GM12864 (cell line): ENCODE measurements at places on chromosomes 16 and 17.

DNA sequence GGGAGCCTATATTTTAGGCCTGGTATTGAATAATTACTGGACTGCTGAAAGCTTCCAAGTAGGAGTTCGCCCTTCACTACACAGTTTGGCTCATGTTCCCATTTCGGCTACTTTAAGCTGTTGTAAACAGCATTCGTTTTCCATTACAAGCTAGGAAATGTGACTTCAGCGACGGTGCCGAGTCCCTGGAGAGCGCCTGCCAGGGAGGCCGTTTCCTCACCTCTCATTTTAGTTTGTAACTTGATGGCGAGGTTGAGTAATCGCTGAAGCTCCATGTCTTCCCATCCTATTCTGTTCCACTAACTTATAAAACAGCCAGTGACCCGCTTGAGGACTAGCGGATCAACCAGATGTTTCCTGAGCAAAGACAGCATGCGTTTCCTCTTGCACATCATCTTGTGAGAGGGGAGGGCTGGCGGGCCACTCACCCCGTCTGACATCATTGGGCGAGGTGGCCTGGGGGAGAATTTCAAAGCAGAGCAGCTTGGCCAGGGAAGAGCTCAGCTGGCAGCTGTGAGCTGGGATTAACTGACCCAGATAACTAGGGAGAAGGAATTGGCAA is 32.9 kb downstream of the PCTP start:
- DNase-seq = no peak

- no peak for DNase-seq
These were observed 97.1 kb downstream of the PITPNC1 start for GRCh38 chr17:67474081-67474661.

- peak; percentile 33 for DNase-seq
These were observed 18.6 kb upstream of the PITPNM3 start for GRCh38 chr17:6574687-6575595.

DNA sequence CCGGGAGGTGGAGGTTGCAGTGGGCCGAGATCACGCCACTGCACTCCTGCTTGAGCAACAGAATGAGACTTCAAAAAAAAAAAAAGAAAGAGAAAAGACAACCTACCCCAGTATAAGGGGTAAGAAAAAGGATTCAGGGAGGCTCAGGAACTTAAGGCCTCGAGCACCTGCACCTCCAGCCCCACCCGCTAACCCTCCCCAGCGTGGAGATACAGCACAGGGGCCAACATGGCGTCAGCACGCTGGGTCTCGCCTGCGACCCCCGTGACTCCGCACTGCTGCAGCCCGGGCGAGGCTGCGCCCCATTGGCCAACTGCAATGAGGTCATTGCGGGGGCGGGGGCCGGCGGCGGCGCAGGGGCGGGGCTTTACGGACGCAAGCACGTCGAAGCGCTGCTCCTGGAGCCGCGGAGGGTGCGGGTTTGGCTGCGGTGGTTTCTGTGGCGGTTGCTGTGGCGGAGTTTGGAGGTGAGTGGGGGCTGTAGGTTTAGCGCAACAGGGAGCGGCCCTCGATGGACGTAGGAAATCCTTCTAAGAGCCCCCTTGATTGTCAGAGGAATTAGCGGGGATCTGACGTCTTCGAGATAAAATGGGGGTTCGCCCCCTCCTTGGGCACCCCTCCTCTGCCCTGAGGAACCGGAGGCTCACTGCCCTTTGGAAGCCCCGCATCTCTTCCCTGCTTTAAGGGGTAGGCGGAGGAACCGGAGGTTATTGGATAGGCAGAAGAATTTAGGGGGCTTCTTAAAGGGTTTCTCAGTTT is at the start of gene ATP6V0A1:
Gene ATP6V0A1 (plus strand): TSS at position 382 of the 759 bp plus-strand sequence. CDS start 2,017 bp downstream, outside the sequence.
- peak; percentile 69 for DNase-seq

DNA sequence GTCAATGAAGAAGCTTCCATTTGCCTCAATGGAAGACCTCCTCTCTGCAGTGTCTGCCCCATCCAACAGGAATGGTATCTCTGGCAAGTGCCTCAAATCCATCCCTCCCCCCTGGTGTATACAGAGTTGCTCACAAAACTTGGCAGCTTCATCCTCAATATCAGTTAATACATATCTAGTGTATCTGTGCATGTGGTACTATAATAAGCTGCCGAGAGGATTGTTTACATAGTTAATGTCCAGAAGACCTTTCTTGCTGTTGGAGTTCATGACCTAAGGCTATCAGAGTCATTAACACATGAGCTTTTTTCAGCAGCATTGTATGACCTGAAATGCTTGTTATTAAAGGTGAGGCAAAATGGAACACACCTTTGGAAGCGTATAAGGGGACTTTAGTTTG is 14.0 kb upstream of the RASL10B start:
- DNase-seq = no peak

- DNase-seq = no peak
These were observed 608 bp upstream of the COX10 start for GRCh38 chr17:14068542-14069250.

GRCh38 chr16:48559462-48560211 is 50.3 kb downstream of the N4BP1 start:
- no peak for DNase-seq

GRCh38 chr17:71527311-71527710 is 593.5 kb upstream of the SOX9 start:
- DNase-seq = no peak

DNA sequence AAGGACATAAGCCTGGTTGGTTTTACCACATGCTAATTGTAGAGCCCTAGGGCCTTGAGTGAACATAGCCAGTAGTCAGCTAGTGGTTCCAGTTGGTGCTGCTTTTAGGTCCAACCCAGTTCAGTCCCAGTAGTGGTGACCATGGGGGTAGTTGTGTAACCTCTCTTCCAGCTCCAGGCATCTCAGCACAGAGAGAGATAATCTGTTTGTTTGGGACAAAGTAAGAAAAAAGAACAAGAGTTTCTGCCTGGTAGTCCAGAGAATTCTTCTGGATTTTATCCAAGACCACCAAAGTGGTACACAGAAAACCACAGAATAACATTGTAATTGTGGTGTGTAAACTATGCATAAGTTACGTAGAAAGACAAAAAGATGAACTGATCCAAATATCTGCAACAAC is 5.2 kb upstream of the CCL13 start:
- no peak for DNase-seq

DNA sequence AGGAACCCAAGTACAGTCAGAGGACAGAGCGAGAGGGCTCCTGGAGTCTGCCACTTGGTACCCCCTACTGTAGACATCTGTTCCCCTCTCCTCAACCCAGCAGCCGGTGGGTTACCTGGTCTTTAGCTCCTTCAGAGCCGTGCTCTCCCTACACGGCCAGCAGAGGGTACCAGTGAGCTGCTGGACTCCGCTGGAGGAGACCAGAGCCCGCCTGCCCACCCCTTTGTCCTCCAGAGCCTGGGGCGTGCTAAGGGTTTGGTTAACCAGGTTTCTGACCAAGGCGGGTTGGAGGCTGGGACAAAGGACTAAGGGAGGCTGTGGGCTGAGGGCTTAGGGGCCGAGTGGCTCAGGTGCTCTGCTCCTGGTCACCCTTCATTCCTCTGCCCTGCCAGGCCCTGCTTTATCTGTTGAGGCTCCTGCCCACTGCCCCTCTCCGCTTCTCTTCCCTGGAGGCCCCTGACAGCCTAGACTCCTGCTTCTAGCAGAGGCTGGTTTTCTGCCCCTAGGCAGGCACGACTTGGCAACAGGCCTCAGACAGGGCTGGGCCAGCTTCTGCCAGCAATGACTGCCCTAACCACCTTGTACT is 2.7 kb upstream of the HSD11B2 start:
- DNase-seq = no peak

- no peak for DNase-seq
These were observed 81.6 kb upstream of the RNU2-1 start for GRCh38 chr17:43315369-43315768.

DNA sequence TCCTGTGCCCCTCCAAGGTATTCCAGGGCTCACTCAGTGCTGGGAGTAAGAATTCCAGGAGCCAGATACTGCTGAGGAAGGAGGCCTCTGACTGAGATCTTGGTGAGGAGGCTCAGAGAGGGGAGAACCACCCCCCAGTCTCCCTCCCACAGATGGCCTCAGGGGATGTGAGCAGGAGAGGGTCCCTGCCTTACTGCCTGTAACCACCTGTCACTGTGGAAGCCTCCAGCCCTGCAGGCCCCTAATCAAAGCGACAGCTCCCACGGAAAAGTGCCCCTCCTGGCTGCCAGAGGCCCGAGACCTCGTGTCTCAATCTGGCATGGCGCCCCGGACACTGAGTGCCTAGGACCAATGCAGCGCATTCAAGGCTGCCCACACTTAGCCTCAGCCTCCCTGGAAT is 7.7 kb upstream of the C17orf113 start:
- DNase-seq = no peak

DNA sequence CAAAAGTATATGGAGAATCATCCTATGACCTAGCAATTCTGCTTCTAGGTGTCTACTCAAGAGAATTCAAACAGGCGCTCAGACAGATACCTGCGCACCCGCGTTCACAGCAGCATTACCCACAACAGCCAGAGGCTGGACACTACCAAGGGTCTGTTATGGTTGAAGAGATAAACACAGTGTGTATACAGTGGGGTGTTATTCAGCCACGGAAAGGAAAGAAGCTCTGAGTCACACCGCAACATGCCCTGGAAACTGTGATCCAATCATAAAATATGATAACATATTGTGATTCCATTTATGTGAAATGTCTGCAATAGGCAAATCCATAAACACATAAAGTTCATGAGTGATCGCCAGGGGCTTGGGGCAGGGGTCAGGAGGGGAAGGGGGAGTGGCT is 18.0 kb upstream of the JPH3 start:
- no peak for DNase-seq

GRCh38 chr16:47774661-47775060 is 313.5 kb downstream of the PHKB start:
- DNase-seq = no peak

DNA sequence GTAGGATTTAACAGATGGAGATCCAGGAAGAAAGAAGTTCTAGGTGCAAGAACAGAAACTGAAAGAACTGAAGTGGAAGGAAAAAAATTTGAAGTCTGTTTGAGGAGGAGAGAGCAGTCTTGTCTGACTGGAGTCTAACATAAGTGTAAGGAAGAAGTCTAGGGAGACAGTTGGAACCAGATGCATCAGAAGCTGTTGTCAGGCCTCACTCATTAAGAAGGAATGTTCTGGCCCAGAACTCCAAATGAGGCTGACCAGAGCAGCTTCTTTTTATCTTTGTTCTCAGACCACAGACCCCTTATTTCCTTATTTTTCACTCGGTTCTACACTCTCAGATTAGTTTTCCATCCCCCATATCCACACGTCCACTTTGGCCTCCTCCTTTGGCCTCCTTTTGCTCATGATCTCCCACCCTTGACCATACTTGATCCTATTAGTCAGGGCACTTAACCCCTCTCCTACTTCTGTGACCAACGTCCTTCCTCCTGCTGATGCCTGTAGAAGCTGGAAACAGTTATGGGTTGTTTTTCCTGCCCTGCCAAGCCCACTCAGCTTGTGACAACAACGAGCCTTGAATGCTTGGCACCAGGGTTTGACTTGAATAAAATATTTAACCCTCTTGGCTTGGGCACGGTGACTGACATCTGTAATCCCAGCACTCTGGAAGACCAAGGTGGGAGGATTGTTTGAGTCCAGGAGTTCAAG is 7.0 kb upstream of the MYH2 start:
- DNase-seq = no peak

GRCh38 chr17:78416791-78417530 is 38.5 kb downstream of the PGS1 start:
- no peak for DNase-seq

DNA sequence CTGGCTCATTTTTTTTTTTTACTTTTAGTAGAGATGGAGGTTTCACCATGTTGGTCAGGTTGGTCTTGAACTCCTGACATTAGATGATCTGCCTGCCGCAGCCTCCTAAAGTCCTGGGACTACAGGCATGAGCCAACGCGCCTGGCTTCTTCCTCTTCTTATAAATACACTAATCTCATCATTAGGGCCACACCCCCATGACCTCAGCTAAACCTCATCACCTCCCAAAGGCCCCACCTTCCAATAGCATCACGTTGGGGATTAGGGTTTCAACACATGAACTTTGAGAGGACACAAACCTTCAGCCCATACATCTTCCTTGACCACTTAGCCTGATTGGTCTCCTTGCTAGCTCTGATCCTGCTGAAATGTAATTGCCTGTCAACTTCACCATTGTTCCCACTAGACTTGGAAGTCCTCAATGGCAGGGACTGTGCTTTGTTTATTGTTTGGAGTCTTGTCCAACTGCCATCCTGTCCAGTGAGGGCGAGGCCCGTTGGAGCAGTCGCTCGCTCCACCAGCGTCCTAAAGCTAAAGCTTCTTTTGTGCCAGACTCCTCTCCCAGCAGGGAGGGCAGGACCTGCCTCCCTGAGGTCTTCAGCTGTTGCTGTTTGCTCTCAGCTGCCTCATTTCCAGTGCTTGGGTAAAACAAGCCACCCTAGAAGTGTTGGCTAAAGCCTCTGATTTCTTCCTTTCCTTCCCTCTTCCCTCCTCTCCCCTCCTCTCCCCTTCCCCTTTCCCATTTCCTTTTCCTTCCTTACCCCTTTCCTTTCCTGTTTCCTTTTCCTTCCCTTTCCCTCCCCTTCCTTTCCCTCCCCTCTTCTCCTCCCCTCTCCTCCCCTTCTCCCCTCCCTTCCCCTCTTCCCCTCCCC is 85.3 kb downstream of the HAPSTR1 start:
- no peak for DNase-seq

DNA sequence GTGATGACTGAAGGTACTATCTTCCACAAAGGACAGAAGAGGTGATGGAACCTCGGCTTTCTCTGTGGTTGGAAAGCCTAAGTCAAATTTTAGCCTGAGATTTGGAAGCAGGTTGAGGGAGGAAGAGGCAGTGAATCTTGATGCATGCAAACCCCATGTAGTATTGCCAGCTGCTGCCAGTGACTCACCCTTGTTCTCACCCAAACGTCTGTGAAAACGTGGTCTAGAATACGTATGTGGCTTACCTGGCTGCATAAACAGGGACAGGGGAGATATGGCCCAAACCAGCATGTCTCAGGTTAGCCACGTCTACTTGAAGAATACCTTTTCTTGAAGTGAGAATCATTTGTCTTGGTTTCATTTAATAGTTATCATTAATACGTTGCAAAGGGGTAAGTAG is 438.0 kb upstream of the MAF start:
- no peak for DNase-seq

DNA sequence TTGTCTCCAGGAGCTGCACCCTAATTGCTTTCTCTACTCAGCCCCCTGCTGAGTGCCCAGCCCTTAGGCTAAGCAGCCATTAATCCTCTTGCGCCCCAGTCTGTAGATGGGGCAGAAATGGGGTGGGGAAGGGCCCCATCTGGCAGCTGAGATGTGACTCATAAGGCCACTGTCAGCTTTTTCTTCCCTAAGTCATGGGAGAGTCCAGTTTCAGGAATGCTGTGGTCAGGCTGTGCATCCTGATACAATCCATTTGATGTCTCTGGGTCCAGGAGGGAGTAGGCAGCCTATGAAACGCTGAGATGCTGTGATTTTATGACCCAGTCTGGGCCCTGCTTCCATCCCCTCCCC is 12.3 kb downstream of the PLXDC1 start:
- DNase-seq = no peak

- DNase-seq = no peak
These were observed at the start of gene RPUSD1 for GRCh38 chr16:787978-788398. RPUSD1 (minus strand) TSS chr16:788381; CDS start chr16:787737, 644 bp downstream.
